NCI-H187 (cell line): ENCODE measurements at places on chromosomes 1 and 21.

DNA sequence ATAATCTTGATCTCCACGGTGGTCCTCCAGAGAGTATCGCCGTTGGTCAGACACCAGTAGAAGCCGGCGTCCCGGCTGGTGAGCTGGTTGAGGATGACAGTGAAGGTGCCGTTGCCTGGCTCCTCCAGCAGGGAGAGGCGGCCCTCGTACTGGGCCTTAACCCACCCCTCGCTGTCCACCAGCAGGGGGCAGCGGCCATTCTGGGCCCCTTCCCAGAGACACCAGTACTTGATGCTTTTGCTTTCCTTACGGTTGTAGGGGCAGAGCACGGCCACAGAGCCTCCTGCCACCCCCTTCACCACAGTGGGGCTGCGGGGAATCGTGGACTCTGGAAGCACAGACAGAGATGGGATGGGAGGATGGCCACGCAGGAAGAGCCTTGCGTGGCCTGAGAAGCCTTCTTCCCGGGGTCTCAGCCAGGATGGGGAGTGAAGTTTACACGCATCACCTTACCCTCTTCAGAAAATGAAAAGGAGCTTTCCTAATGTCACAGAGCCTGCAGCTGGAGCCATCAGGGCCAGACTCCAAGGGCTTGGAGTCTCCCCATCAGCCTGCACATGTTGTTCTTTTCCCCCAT is 10.7 kb downstream of the PIGR start:
- DNase-seq: no peak

- peak; percentile 26 for DNase-seq
These were observed 222.9 kb upstream of the KCNK2 start for GRCh38 chr1:214859647-214860046.

- DNase-seq: no peak
These were observed 22.0 kb downstream of the NSL1 start for GRCh38 chr1:212769459-212770167.

DNA sequence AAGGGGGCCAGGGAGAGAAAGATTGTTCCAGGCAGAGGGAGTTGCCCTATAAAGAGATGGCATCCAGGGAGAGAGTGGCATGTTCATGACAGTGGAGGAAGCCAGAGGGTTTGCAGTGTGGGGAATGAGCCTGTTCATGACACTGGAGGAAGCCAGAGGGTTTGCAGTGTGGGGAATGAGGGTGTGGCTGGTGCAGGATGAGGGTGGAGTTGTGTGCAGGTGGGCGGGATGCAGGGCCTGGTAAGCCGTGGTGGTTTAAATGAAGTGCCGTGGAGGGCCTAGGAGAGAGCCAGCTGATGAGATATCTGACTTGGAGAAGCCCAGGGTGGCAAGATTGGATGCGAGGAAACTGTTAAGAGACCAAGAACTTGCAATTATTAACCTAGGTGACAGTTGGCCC is 131.8 kb downstream of the CAMTA1 start:
- DNase-seq: no peak

DNA sequence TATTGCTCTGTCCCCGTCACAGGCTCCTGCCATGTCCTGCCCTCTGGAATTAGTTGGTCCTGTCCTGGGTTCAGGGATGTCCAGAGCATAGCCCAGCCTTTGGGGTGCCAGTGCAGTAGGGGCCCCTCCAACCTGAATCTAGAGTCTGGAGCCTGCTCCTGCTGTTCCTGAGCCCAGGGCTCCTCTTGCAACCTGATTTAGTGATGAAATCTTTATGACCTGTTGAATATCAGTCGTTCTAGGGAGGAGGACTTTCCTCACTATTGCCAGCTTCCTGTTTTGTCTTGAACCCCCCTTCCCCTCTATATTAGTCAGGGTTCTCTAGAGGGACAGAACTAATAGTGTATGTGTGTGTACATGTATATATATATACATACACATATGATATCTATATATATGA is 42.5 kb upstream of the STUM start:
- no peak for DNase-seq

DNA sequence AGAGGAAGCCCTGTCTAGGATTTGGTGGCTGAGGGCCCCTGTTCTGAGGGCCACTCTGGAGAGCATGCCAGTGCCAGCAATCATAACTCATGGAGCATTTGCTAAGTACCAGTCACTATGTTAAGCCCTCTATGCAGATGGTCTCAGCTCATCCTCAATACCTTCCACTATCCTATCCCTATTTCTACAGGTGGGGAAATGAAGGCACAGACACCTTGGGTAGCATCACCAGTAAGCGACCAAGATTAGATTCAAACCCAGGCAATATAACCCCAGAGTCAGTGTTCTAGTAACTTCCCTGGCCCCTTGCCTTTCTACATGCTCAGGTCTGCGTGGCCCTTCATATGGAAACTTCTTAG is 7.9 kb upstream of the NBPF1 start:
- DNase-seq: no peak

GRCh38 chr21:38506661-38507281 is 8.5 kb upstream of the ERG start:
- DNase-seq: no peak

DNA sequence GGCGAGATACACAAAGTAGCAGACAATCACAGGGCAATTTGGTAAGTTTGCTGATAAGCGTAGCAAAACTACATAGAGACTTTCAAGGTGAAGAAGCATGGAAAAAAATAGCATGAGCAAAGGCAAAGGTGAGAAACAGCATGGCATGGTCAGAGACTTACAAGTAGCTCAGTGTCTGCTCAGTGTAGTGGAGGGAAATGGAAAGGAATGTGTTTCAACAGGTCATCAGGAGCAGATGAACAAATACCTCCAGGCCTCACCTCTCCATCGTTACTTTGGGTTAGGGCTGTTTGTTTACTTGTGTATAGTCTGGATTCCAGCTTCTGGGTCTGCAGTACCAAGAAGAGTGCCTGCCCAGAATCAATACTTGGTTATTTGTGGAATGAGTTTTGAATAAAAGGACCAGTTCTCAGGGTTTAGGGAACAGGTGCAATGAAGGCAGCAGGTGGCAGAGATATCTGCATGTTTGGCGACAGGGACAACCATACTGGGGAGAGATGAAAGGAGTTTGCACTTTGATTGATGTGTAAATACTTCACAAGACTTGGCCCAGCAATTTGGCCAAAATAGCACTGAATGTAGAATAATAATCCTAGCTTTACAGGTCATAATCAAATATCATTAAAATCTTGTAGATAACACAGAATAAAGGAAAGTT is 97.0 kb upstream of the FGGY start:
- no peak for DNase-seq

DNA sequence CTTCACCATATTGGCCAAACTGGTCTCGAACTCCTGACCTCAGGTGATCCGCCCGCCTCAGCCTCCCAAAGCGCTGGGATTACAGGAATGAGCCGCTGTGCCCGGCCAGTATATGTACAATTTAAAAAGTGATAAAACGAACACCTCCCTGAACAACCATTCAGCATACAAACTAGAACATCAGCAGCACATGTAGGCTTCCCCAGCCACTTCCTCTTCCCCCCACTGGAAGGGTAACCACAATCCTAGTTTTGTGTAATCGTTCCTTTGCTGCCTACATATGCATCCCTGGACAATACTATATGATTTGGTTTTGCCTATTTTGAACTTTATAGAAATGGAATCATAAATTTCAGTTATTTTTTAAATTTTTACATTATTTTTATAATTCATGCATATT is 60.4 kb downstream of the DESI2 start:
- DNase-seq: no peak

DNA sequence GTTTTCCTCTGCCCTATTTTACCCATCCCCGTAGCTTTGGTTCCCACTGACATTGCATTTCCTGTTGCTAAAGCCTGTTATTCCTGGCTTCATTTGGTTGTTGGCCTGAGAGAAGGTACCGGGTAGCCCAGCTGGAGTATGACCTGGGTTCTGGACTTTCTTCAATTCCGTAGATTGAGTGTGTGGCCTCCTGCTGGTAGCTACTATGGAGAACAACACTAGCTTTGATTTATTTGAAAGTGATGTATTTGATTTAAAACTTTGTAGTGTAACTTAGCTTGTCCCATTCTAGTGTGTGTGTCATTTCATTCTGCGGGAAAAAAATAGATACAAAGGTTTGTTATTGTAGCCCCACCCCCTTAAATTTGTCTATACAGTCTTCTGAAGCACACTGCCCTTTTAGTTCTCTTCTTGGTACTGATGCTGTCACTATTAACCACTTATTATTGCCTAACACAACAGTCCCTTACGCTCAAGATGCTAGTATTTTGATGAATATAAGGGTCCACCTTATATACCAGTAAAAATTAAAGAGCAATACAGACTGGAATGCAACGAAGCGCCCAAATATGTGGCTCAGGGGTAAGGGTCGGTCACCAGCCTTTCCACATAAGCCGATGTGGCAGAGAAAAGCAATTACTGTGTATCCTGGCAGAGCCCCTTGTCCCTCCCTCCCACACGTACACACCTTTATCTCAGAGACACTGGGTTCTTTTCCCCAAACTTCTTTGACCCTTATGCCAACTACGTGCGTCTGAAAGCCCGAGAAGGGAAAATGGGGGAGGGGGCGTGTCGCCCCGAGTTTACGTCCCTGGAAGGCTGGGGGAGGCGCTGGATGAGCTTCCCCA is 643 bp upstream of the MOV10 start:
- DNase-seq: no peak

DNA sequence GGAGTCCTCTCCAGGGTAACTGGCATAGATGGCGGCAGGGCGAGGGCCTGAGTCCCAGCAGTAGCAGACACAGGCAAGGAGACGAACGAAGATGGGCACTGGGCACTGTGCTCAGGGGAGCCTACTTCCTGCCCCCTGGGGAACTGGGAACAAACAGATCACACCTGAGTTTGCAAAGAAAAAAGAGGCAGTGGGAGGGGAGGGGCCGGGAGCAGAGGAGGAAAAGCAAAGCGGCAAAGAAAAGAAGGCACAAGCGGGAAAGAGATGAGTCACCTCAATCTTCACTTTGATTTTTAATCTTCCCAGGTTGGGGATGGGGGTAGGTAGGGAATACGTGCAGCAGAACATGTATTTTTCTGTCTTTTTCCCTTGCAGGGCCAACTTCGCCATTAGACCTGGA is 44.0 kb downstream of the ZSCAN20 start:
- DNase-seq: no peak

DNA sequence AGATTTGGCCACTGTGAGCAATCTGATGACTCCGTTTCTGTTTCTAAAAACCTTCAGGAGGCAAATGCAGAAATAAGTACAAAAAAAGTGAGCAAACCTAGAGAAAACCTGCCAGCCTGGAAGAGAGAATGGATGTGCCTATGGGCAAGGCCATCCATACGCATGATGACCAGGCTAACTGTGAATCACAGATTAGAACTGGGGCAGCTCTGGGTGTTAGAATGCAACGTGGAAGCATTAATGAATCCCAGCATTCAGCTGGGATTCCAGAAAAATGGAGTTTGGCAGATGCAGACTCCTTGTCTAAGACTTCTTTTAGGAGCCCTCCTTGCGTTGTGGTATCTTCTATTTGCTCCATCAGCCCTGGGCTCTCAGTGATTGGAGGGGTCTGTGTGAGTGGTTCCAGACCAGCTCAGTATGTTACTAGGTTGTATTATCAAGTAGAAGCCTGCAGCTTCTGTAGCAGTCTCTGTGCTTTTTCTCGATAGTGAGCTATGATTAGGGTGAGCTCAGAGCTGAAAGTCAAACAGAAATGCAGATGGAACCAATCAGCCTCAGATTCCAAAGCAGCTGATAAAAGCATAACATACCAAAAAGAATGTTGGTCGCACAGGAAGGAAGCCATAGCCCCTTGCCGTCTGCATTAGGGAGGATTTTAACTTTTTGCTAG is 154.0 kb downstream of the PSMG1 start:
- DNase-seq: no peak

- no peak for DNase-seq
These were observed 19.0 kb downstream of the C1orf115 start for GRCh38 chr1:220708936-220709801.

DNA sequence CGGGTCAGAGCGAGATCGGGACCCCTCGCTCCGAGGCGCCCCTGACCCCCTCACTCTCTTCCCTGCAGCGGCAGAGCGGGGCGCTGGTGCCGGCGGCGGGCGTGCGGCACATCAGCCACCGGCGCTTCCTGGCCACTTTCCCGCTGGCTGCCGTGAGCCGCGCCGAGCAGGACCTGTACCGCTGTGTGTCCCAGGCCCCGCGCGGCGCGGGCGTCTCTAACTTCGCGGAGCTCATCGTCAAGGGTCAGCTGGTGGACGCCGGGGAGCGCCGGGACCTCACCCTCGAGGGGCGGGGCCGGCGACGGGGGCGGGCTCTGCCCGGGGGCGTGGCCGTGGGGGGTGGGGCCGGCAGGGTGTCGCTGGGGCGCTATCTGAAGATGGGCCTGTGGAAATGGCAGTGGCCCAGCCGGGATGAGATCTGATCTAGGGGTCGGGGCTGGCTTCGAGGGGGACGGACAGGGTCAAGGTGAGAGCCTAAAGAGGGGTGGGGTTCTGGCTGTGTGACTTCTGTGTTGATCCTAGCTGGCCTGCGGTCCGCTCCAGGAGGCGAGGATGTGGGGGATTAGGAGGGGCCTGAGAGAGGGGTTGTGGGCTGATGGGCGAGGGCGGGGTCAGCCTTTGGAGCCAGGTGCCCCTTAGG is 23.6 kb downstream of the PTPRU start:
- DNase-seq: no peak

GRCh38 chr1:97551113-97551512 is 369.7 kb downstream of the DPYD start:
- no peak for DNase-seq

- no peak for DNase-seq
These were observed 119.5 kb downstream of the CASZ1 start for GRCh38 chr1:10676963-10677362.

DNA sequence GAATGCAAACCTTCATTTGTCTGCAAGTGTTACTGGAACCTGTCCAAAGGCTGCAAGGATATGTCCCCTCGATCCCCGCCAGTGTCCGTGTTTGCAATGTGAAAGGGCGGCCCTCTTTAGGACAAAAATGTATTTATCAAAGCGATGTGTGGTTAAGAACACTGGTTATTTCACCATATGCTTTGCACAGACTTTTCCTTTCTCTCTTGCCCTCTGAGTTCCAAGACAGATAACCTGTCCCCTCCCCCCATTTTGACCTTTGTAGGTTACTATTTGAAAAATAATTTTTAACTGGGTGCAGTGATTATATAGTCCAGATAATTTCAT is 1.8 kb downstream of the CHRM3 start:
- DNase-seq: no peak

DNA sequence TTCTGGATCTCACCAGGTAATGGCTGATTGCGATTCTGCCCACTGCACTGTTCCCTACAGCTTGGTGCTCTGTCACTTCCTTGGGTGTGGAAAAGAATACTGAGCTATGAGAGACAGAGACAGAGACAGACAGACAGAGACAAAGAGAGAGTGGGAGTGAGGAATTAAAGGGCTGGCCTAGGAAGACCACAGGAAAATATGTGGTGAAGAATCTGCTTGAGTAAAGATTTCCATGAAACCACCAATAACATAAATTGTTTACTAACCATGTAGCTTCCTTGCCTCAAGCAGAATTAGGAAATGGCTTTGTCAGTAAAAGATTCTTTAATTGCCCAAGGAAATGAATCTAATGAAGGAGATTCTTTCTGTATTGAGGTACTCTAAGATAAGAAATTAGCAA is 54.4 kb downstream of the MPZL1 start:
- DNase-seq: no peak
